ENCODE measurements at places on chromosomes 11 and 22.

DNA sequence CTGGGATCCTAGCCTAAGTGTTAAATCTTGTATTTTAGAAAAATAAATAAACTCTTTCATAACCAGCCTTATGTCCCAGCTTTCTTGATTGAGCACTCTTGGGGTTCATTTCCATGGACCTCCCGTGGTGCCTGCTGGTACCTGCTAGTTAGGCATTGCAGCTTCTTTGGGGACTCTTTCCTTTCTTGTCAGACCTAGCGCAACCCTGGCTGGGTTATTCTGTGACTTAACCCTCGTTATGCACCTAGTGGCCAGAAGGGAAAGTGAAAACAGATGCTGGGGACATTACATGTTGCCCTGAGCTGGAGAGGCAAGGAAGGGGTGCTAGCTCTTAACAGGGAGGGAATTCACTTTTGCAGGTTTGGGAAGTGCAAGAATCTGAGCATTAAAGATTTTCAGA, 46.8 kb downstream of the APIP start:
- DNase-seq = no peak

DNA sequence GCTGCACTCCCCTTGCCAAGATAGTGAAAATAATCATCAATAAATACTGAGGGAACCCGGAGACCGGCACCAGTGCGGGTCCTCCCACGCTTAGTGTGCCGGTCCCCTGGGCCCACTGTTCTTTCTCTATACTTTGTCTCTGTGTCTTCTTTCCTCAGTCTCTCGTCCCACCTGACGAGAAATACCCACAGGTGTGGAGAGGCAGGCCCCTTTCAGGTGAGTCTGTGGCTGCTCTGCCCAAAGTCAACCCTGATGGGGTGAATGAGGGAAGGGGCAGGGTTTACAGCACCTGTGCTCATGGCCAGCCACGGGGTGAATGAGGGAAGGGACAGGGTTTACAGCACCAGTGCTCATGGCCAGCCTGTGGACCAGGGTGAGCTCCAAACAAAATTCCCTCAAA, 4.7 kb downstream of the BET1L start:
- no peak for DNase-seq

GRCh38 chr22:42376711-42377554, 55.3 kb downstream of the NFAM1 start:
- DNase-seq = no peak

- DNase-seq = no peak
Measured at GRCh38 chr22:28297504-28297903, 378.4 kb upstream of the PITPNB start.

DNA sequence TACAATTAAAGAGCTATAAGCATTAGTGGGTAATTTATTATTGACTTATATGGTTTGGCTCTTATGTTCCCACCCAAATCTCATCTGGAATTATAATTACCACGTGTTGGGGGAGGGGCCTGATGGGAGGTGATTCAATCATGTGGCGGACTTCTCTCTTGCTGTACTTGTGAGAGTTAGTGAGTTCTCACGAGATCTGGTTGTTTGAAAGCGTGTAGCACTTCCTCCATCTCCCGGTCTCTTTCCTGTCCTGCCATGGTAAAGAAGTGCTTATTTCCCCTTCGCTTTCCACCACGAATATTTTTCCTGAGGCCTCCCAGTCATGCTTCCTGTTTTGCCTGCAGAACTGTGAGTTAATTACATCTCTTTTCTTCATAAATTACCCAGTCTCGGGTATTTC, 28.1 kb upstream of the CHORDC1 start:
- DNase-seq = no peak

DNA sequence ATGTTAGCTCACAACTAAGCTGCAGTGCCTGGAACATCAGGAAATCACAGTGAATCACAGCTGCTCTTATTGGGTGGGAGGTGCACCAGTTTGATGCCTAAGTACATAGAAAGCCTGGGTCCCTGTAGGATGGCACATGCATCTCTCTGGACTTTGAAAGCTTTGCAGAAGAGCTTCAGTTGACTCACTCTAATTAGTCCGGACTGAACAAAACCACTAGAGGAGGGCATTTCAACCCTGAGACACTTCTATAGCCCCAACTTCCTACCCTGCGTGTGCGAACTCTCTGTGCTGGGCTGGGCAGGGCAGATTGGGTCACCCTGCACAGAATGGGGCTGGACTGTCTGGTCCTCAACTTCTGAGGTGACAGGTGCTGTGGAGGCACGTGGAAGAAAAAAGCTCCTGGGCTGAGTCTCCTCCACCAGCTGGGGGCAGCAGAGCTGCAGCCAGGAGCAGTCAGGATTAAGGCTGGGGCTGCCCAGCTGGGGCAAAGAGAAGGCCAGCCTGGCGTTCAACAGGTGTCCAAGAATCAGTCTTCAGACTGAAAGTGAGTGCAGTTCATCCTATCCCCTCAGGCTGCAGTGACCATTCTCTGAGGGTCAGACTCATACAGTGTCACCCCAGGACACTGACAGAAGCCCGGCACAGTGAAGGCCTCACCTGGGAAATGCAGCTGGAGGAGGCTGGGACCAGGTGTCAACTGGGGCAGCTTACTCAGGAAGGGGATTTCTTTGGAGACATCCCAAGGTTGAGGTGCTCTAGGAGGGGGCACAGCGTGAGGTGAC, 22.1 kb downstream of the GGTLC2 start:
- DNase-seq = no peak

DNA sequence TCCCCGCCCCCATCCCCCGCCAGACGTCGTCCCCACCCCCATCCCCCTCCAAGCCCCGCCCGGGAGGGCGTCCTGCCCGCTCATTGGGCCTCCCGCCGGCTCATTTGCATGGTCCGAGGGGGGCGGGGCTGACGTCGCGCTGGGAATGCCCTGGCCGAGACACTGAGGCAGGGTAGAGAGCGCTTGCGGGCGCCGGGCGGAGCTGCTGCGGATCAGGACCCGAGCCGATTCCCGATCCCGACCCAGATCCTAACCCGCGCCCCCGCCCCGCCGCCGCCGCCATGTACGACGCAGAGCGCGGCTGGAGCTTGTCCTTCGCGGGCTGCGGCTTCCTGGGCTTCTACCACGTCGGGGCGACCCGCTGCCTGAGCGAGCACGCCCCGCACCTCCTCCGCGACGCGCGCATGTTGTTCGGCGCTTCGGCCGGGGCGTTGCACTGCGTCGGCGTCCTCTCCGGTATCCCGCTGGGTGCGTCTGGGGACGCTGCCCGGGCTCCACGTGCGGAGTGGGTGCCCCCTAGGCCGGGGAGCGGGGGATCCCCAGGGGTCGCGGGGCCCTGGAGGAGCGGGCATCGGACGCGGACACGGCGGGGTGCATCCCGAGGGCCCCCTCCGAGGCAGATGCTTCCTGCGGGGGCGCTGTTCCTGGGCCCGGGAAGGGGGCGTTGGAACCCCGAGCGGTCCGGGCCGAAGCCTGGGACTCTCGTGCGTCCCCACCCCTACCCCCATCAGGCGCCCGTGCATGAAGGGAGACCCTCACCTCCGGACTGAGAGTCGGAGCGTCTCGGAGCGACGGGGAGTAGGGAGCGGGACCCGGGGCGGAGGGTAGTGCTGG, at the start of gene PNPLA3:
Gene PNPLA3, plus strand, starts transcription at position 175 of the 834 bp plus-strand sequence. Its CDS starts 107 bp downstream, at position 282.
- peak; percentile 67 for DNase-seq

- no peak for DNase-seq
Measured at GRCh38 chr11:66478729-66479393, 1.4 kb upstream of the DPP3 start.

DNA sequence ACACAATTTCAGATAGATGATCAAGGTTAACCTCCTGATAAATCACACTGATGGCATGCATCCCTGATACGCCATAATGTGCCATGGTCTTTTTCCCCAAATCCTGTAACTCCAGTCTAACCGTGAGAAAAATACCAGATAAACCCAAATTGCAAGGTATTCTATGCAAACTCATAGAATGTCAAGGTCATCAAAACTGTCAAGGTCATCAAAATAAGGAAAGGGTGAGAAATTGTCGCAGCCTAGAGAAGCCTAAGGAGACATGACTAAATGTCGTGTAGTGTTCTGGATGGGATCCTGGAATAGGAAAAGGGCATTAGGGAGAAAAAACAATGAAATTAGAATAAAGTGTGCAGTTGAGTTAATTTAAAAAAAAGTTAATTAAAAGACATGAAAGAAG, 4.7 kb downstream of the TTC12 start:
- no peak for DNase-seq

DNA sequence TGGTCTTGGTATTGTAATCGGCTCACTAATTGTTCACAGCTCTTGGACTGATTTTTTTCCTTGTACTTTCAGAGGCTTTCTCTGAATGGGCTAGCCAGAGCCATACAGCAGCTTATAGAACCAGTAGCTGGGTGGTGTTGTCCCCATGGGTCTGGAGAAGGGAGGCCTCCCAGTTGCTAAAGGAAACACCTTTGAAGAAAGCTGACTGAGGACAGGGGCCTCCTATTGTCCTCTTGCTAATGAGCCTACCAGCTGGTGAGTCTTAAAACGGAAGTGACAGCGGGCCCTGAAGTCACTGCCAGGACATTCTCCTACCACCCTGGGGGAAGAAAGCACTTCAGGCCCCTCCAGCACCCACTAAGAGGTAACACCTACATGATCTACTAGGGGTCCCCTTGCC, 9.9 kb downstream of the FADS3 start:
- DNase-seq = no peak

GRCh38 chr11:72352859-72353551, 81.3 kb downstream of the CLPB start:
- DNase-seq = no peak

- no peak for DNase-seq
Measured at GRCh38 chr11:27025312-27025955, 15.2 kb upstream of the BBOX1 start.

DNA sequence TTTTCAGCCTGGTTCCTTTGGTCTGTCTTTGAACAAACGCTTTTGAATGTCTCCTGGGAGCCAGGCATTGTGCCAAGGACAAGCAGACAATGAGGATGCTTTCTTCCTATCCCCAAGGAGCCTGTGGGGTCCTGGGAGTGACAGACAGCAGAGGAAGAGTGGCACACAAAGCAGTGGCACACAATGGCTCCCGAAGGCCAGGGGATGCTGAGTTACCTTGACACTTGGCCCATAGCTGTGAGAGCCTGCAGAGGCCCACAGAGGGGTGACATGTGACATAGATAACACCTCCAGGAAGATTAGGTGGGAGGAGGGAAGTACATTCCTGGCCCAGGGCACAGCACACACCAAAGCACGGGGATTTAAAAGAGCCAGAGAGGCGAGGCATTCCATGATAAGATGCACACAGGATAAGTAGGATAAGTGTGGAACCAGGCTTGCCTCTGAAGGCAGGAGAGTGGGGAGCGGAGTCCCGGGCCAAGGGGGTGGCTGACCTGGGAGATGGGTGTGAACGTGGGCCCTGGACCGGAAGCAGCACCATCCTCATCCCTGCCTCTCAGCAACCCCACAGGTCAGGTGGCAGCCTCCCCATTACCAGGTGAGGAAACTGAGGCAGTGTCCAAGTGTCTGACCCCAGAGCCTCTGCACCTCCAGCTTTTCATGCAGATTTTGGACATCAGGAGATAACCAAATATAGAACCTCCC, 6.3 kb downstream of the UPB1 start:
- DNase-seq = no peak

DNA sequence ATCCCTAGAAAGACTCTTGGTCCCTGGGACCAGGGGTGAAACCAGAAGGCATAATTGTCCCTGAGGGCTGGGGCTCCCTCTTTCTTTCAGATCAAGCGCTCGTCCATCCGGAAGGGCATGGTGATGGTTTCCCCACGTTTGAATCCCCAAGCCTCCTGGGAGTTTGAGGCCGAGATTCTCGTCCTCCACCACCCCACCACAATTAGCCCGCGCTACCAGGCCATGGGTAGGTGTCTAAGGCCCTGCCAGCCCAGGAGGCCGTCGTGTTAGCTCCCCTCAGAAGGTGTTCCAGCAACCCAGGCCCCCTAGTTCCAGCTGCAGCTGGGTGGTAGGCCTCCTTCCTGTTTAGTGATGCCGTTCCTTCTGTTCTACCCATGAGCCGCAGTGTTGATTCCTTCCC, 21.4 kb downstream of the GTPBP1 start:
- DNase-seq = no peak

GRCh38 chr11:89182773-89183518, 5.3 kb downstream of the TYR start:
- no peak for DNase-seq

DNA sequence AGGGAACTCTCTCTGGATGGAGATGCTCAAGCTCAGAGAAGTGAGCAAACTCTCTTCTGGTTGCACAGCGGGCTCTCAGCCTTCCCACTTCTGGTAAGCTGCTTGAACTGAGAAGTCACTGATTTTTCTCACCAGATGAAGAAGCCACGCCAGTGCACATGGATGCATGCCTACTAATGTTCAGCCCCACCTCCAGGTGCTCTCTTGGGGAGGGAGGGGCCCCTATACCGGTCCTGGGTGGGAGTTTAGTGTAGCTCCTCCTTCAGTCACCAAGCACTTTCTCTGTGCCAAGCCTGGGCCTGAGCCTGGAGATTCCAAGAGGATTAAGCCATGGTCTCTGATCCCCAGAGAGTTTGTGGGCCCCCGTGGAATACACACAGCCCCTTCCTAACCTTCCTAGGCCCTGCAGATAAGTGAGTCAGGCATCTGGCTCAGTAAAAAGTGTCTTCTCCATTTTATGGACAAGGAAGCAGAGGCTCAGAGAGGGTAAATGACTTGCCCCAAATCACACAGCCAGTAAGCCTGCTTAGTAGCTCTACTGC, 142.2 kb downstream of the ST3GAL4 start:
- DNase-seq = no peak

GRCh38 chr11:133708547-133709051, 136.7 kb downstream of the SPATA19 start:
- DNase-seq = no peak

DNA sequence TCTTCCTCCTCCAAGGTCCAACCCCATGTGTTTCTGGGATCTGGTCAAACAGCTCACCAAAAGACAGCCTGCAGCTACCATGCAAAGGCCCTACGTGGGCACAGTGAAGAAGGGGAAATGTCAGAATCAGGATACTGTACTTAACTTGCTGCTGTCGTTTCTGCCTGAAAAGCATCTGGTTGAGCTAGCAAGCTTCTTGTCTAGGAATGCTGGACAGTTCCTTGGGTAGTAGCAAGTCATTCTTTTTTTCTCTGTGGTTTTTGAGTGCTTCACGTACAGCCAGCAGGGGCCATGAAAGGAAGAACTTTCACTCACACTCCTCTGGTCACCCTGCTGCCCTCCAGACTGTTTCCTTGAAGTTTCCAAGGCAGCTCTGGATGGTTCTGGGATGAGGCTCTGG, 24.7 kb downstream of the RCOR2 start:
- no peak for DNase-seq

- no peak for DNase-seq
Measured at GRCh38 chr11:122853971-122854446, 15.7 kb downstream of the CRTAM start.

GRCh38 chr22:30780026-30780425, 85.4 kb downstream of the OSBP2 start:
- no peak for DNase-seq

DNA sequence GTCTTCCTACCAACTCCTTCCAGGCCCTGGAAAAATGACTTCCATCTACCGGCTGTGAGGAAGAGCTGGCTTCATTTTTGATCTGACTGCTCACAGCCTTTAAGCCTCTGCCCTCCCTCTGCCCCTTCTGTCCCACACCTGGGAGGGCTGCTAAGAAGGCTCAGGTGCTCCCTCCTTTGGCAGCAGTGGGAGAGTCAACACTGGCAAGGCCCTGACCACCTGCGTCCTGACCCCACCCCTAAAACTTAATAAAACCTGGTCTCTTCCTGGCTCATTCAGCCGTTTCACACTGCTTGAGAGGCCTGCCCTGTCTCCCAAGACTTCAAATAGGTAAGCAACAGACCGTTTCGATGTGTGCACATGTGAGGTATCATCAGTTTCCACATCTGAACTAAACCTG, 52.1 kb upstream of the NFRKB start:
- DNase-seq = no peak

- DNase-seq = no peak
Measured at GRCh38 chr11:65708451-65708850, 3.6 kb upstream of the KAT5 start.
